Thymus (tissue), 14 donors: ENCODE measurements at places on chromosomes 4 and X.

DNA sequence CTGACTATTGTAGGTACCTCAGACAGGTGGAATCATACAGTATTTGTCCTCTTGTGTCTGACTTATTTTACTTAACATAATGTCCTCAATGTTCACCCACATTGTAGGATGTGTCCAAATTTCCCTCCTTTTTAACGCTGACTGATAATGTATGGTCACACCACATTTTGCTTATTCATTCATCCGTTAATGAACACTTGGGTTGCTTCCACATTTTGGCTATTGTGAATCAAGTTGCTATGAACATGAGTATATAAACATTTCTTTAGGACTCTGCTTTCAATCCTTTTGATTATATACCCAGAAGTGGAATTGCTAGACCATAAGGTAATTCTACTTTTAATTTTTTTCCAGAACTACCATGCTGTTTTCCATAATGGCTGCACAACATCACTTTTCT lies 87.0 kb upstream of the NDP start:
- DNase-seq, result no peak

DNA sequence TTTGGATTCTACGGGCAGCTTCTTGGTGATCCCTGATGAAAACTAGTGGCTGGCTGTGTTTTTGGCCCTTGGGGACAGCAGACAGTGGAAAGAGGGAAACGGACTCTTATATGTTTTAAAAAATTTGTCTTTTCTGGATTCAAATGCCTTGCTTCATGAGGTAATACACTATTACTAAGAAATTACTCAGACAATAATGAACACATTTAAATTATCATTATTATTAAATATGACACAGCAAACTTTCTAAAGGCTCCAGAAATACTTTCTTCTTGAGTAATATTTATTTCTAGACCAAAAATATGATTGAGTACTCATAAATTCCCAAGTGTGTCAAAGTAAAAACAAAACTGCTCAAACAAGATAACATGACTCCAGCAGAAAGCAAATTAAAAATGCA lies 520.7 kb upstream of the AADAT start:
- DNase-seq, result no peak

DNA sequence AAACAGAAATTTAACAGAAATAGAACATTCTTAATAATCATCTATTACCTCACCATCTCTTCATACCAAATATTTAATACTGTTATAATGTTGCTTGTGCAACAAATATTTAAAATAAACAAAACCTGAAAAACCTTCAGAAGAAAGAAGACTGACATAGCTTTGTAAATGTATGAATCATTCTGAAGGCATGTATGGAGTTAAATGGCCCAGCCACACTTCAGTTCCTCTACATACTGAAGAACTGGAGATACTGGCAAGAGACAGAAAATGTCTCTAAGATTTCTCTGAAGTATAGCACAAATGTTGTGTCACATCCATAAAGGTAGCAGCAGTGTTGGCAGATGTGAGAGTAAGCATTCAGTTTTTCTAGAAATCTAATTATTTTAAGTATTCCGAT lies 275.3 kb upstream of the FGF13 start:
- DNase-seq, result no peak

- no peak for DNase-seq
Measured at GRCh38 chrX:48459483-48459882, 10.6 kb downstream of the SLC38A5 start.

- no peak for DNase-seq
Measured at GRCh38 chrX:41981481-41982013, 58.2 kb upstream of the CASK start.

- no peak for DNase-seq
Measured at GRCh38 chr4:176653401-176654220, 139.1 kb downstream of the VEGFC start.

DNA sequence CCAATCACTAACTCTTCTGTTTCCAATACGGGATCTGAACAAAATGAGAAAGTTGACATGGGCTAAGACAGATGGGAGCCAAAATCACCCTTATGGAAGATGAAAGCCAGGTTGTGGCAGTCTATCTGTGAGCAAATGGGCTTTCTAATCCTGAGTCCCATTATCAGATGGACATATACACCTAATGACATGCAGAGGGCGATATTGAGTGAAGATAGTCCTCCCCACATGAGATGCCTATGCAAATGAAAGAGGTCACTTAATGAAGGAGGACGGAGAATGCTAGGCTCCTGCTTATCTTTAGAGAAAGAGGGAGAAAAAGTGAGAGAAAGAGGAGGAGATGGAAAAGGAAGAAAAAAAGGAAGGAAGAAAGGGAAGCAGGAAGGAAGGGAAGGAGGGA lies 547.5 kb downstream of the NLGN4X start:
- DNase-seq, result peak; percentile 0

- no peak for DNase-seq
Measured at GRCh38 chr4:64715741-64716140, 306.5 kb upstream of the TECRL start.

- no peak for DNase-seq
Measured at GRCh38 chrX:2924151-2924550, 5.0 kb downstream of the ARSD start.

DNA sequence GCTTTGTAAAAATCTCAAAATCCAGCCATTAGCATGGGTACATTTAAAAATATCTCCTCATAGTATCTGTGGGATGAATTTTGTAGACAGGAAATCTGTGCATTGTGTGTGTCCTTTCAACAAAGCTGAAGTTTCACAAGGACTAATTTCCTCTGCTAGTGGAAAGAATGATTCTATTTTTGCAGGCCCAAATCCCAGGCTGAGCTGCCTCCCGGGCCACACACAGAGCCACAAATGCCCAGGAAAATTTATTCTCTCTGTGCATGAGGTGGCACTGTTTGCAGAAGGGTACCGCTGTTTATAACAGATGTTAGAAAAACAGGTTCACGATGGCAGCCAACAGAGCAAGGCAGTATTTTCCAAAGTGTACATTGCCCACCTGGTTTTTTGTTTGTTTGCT lies 11.0 kb upstream of the VCX3B start:
- DNase-seq, result no peak

DNA sequence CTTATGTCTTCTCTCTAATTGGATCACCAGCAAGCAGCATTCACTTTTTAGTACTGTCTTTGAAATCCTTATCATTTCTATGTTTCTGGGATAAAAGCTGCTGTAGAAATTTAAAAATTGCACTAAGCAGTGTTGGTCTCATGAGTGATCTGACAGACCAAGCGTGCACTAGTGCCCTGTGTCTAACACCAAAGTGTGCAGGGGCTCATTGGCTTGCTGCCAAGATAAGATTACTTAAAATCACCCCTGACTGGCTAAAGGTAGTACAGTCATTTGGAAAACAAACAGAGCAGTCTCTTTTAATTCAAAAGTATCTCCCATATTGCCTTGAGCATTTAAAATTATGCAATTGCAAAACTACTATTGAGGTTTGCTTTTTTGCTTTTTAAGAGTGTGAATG lies 304.6 kb downstream of the ARAP2 start:
- DNase-seq, result no peak

DNA sequence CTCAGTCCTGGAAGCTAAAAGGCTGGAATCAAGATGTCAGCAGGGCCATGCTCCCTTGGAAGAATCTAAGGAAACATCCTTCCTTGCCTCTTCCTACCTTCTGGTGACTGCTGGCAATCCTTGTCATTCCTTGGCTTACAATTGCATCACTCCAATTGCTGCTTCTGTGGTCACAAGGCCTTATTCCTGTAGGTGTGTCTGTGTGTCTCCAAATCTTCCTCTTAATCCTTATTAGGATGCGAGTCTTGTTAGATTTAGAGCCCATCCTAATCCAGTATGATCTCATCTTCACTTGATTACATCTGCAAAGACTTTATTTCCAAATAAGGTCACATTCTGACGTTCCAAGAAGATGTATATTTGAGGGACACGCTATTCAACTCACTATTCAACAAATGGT lies 52.2 kb downstream of the SMIM20 start:
- no peak for DNase-seq

- DNase-seq, result no peak
Measured at GRCh38 chrX:43627669-43628068, 28.4 kb upstream of the MAOA start.

- DNase-seq, result no peak
Measured at GRCh38 chr4:36854554-36854953, 390.0 kb upstream of the NWD2 start.

DNA sequence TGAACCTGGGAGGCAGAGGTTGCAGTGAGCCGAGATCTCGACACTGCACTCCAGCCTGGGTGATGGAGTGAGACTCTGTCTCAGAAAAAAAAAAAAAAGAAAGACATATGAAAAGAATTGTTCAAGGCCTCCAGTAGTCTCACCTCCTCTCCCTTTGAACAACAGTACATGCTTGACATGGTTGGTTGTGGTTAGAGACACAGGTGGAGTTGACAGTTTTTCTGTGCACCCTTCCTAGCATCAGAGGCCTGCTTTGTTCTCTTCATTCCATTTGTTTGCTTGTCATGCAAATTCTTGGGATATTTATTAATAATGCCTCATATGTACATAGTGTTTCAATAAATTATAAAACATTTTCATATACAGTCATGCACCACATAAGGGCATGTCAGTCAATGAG lies 18.3 kb upstream of the PDCL2 start:
- DNase-seq, result peak; percentile 52

- no peak for DNase-seq
Measured at GRCh38 chr4:169219440-169219839, 51.3 kb downstream of the SH3RF1 start.

GRCh38 chr4:183940864-183941263 lies 35.8 kb downstream of the STOX2 start:
- no peak for DNase-seq

GRCh38 chr4:187124331-187124730 lies 400.7 kb upstream of the FAT1 start:
- DNase-seq, result no peak

GRCh38 chrX:149462849-149463248 lies 42.3 kb downstream of the IDS start:
- no peak for DNase-seq

DNA sequence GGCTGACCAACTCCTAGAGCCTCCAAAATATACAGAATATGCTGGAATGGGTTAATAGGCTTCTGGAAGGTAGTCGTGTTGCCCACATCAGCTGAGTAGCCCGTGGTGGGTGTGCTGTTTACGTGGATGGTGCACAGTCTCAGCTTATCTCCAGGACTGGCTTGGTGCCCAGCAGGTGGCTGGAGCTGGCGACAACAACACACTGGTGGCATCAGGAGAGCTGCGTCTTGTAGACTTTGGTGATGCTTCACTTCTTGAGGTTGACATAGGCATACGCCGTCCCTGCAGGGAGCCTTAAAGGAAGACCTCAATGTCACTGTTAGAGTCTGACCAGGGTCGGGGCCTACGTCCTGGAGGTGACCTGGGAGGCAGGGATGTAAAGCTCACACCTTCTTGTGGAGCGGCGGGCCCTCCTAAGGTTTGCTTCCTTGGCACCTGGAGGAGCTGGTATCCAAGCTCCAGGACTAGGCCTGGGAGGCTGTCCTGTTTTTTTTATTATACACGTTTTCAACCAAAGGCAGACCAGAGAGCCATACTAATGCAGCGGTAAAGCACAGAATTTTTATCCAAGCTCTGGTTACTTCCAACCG lies 26.5 kb upstream of the RBMX start:
- DNase-seq, result no peak

DNA sequence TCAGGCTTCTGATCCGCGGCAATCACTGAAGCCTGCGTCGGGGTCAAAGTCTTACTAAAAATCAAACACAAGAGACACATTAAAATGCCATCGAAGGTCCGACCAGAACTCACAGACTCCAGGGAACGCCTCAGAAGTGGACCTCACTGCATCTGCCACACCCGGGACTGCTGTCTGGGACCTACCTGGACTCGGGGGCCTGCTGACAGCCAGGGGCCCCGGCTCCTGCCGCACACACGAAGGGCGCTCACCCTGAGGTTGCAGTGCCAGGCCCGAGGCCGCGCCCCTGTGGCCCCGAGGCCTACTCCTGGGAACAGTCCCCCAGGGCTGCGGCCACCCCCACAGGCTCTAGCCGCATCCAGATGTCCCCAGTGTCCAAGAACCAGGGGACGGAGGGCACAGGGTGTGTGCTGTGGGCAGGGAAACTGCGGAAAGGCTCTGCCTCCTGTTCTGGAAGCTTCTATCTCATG lies 7.4 kb downstream of the CTBP1 start:
- no peak for DNase-seq

DNA sequence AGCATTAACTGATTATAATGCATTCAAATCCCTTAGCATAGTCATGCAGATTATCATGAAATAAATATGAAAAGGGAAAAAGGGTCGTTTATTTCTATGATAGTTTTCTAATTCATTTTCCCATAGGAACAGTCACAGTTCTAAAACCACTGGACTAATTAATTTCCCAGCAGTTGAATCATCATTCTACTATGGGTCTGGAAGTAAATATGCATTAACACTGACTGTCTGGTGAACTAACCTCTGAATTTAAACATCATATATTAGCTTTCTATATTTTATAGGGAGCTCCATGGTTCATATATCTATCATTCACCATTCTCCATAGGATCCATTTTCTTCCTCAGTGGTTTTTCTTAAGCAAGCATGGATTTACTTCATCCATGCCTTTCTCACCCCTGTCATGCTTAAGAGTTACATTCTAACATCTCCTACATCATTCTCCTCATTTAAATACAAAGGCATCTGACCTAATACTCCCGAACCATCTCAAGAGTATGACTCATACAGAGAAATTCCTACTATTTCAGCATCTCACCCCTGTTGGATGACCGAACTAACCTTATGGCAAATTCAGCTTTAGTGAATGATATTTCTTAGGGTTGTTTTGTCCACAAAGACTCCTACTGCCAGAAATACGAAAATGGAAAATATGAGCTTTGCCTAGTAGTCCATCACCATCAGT lies 198.7 kb upstream of the ADAMTS3 start:
- no peak for DNase-seq

DNA sequence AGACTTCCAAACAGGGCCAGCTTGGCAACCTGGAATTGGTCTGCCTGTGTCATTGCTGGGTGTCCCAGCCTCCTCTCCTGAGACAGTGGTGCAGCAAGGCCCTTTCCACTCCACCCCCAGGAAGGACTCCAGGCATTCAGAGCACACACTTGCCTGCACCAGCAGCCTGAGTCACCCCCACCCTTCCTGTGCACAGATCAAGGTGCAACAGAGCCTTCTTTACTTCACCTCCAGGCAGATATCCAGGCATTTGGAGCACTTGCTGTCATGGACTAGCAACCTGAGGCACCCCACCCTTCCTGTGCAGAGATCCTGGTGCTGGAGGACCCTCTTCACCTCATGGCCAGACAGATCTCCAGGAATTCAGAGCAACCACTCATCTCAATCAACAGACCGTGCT lies 135.8 kb downstream of the GASK1B start:
- DNase-seq, result no peak

GRCh38 chr4:22235698-22236097 lies 280.2 kb downstream of the ADGRA3 start:
- DNase-seq, result no peak
